ENCODE measurements at places on chromosomes 12 and 14.

- H3K27me3 ChIP-seq, result no peaks in the 10 kb centered on the region
- H3K4me3 ChIP-seq, result peak overlapping the region; percentile 67
- peaks cover 24% of the 10 kb centered on the region for H3K36me3 ChIP-seq
- peaks cover 96% of the 10 kb centered on the region for H3K4me1 ChIP-seq
These were observed 26.6 kb downstream of the PRKCH start for GRCh38 chr14:61347826-61348443.

DNA sequence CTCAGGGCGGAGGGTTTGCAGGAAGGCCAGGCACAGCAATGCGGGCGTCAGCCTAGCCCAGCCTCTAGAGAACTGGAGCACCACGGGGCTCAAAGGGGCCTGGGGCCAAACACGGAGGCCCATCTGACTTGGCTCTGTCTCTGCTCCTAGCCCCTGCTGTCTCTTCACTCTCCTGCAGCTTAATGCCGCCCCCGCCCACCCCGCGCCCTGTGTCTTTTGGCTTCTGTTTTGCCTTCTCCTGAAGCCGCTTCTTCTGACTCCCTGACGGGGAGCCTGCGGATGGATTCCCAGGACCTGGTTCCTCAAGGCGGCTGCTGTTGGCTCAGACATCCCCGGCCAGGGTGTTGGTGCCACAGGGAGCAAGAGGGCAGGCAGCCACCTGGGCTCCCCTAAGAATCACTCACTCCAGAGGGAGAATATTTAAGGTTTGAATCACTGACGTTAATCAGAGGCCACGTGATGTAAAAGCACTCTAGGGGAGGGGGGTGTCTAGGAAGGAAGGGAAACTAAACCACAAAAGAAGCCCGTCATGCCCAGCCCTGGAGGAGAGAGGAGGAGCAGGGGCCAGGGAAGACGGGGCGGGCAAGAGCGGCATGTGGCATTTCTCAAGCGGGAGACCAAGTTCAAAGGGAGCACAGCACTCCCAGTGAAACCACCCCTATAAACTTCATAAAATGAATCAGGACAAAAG is 36.9 kb upstream of the PRMT8 start:
- H3K27ac ChIP-seq, result no peak overlapping the region
- H3K4me3 ChIP-seq, result no peak overlapping the region
- DNase-seq, result no peak
- H3K36me3 ChIP-seq, result peaks cover 2% of the 10 kb centered on the region

DNA sequence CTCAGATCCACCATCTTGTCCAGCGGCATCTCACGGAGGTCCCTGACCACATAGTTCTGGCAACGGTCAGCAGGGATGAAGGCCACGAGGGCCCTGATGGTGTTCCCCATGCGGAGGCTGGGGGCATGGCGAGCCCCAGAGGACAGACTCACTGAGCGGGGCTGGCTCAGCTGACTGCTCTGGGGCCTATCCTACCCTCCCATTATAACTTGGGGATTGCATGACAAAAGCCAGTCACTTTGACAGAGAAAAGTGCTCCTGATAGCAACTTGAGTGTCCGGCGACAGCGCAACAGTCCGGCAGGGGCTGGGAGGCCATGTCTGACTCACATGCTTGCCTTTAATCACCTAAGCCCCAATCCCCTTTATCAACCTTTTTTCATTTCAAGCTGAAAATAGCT is at the start of gene LRRC10:
LRRC10 (minus strand) TSS at position 179 of the 400 bp plus-strand sequence; CDS start at position 110, 69 bp downstream.
- no peaks in the 10 kb centered on the region for H3K36me3 ChIP-seq
- peaks cover 17% of the 10 kb centered on the region for H3K27me3 ChIP-seq
- H3K27ac ChIP-seq, result no peak within 1 kb of the TSS
- H3K4me1 ChIP-seq, result peaks cover 5% of the 10 kb centered on the region
- no peak for DNase-seq

DNA sequence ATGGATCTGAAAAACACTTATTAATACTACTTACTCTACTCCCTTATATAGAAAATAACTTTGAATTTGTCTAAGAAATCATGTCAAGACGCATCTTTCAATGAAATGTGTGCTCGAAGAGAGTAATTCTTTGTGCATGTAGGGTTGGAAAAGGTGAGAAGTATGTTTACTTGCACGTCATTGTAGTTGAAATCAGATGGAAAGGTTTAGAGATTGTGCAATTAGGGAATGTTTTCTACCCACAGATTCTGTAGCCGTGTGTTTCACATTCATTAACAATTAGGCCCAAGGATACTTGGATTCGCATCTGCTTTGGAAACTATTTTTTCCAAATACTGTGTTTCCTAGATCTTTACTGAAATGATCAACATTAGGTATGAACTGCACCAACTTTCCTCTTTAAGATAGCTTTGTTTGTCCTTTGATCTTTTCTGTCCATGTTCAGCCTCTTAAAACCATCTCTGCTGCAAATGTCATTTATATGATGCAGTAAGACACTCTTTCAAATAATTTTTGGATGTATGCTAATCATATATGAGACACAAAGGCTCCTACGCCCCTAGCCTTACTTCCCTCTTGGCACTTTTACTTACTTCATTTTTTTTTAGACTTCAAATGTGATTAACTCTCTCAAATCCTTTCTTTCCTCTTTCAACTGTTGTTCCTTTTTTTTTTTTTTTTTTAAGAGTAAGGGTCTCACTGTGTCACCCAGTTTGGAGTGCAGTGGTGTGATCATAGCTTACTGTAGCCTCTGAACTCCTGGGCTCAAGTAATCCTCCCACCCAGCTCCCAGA is 58.0 kb upstream of the PSMA6 start:
- no peak for DNase-seq
- H3K4me3 ChIP-seq, result no peak overlapping the region
- H3K27me3 ChIP-seq, result no peaks in the 10 kb centered on the region
- peak overlapping the region; percentile 8 for H3K27ac ChIP-seq

GRCh38 chr12:49615725-49616124 is 7.6 kb upstream of the PRPF40B start:
- peaks cover 2% of the 10 kb centered on the region for H3K36me3 ChIP-seq
- DNase-seq, result no peak
- H3K4me3 ChIP-seq, result no peak overlapping the region
- H3K27me3 ChIP-seq, result peaks cover 24% of the 10 kb centered on the region

GRCh38 chr12:123533672-123534643 is at the start of gene RILPL1:
RILPL1 (minus strand) TSS chr12:123533719; CDS start chr12:123533482, 237 bp downstream.
- H3K36me3 ChIP-seq, result no peaks in the 10 kb centered on the region
- H3K27me3 ChIP-seq, result no peaks in the 10 kb centered on the region
- H3K4me3 ChIP-seq, result peak within 1 kb of the TSS; percentile 83
- peaks cover 22% of the 10 kb centered on the region for H3K4me1 ChIP-seq
- DNase-seq, result peak; percentile 20

GRCh38 chr14:100850841-100851585 is 25.1 kb downstream of the MEG3 start:
- DNase-seq, result peak; percentile 70
- H3K27me3 ChIP-seq, result peaks cover 3% of the 10 kb centered on the region
- H3K4me1 ChIP-seq, result no peaks in the 10 kb centered on the region
- H3K4me3 ChIP-seq, result no peak overlapping the region

- no peak overlapping the region for H3K27ac ChIP-seq
- no peaks in the 10 kb centered on the region for H3K4me1 ChIP-seq
- no peak for DNase-seq
These were observed 675.0 kb downstream of the TMEM121 start for GRCh38 chr14:106201376-106201775.

DNA sequence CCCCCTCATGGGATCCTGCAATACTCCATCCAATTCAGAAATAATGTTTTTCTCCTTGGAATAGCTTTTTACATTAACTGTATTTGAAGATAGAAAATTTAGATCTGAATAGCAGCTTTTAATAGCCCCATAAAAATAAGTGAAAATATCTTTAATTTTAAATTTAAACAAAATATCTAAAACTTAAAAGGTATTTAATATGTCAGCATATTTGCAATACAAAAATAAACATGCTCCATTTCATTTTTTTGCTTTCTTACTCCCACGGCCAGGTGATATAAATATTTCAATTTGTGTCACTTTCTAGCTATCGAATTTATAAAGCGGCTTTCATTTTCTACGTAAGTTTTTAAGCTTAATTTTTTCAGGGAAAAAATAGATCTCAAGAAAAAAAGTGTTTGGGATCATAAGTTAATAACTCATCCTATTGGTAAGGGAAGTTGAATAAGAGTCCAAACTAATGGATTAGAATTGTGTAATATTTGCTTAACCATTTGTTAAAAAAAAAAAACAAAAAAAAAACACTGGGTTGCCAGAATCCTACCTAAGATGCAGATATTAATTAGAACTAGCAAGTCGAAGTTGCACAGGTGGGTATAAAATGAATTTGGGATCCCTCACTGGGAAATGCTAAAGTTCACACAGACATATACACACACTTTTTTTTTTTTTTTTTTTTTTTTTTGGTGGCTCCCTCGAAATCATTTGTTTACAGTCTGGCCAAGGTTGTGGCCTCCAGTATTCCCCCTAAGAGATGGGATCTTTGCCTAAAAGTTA is 47.6 kb downstream of the PPP2R5C start:
- peak overlapping the region; percentile 98 for H3K27ac ChIP-seq
- peaks cover 33% of the 10 kb centered on the region for H3K36me3 ChIP-seq
- peak overlapping the region; percentile 88 for H3K4me3 ChIP-seq
- H3K4me1 ChIP-seq, result peaks cover 45% of the 10 kb centered on the region
- no peaks in the 10 kb centered on the region for H3K27me3 ChIP-seq

DNA sequence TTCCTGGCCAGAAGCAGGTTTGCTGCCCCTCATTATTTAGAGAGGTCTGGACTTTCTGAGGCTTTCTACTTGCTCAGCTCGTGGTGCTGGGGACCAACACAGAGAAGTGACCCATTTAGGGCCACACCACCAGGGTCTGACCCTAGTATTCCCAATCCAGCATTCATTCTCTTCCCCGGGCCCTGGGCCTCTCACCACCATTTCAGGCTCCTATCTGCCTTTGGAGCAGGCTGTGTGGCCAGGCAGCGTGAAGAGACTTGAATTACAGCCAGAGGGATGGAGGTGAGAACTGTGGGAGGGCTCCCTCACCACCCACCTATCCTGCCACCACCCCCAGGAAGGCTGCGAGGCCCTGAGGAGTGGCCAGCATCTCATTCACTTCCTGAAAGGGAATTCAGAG is 24.6 kb downstream of the FAM222A start:
- no peak overlapping the region for H3K27ac ChIP-seq
- no peaks in the 10 kb centered on the region for H3K36me3 ChIP-seq
- H3K27me3 ChIP-seq, result peaks cover 30% of the 10 kb centered on the region
- H3K4me3 ChIP-seq, result no peak overlapping the region
- no peak for DNase-seq

DNA sequence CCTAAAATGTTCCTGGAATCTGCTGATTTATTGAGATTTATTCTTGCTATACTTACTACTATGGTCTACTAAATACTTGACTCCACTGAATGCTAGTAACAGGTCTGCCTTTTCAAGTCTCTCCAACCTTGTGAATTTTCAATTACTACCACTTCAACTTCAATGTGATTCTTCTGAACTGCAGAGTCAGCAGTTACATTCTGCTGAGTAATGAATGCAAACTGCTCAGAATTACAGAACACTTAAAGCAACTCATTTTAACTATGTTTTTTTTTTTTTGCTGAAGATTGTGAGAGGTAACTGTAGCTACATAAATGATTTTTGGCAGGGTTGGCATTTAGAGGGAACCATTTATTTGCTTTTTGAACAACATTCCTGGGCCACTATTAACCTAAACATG is 41.8 kb downstream of the ARF6 start:
- no peak overlapping the region for H3K27ac ChIP-seq
- no peak for DNase-seq
- H3K4me1 ChIP-seq, result peaks cover 19% of the 10 kb centered on the region
- H3K4me3 ChIP-seq, result no peak overlapping the region
